ENCODE measurements at places on chromosomes 7 and 10.

DNA sequence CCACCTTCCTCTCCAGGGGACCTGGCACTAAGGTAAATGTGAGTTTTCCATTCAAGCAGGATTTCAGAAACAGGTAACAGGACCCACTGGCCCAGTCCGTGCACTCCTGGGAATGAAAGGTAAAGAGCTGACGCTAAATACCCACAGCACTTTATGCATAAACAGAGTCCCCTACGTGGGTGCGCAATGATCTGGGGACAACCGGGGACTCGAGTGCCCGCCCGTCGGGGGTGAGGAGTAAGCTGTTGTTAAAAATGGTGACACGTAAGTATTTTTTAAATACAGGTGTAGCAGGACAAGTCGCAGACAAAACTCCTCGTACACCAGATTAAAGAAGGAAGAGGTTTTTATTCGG lies 47.2 kb upstream of the PPP2R2D start:
- DNase-seq: no peak

- DNase-seq: no peak
These were observed 58.1 kb upstream of the TES start for GRCh38 chr7:116152276-116152675.

GRCh38 chr7:54253036-54253373 lies 289.2 kb upstream of the VSTM2A start:
- DNase-seq: no peak

DNA sequence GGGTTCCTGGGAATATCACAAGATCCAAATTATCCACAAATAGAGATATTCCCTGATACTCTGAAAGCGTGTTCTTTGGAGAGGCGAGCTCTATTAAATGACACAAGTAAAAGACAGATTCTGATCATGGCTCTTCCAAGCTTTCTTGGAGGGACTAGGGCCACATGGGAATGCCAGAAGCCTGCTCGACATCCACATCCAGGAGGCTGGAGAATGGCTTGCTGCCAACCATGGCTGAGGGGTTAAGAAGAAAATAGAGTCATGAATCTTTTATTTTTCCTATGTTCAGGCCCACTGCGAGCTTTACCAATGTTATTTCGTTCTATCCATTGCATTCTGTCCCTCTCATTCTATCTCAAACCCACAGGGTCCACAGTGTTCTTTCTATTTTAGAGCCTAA lies 1018.0 kb upstream of the CELF2 start:
- DNase-seq: no peak

- DNase-seq: no peak
These were observed 1.7 kb downstream of the OPALIN start for GRCh38 chr10:96357038-96357620.

- peak; percentile 74 for DNase-seq
These were observed 81.8 kb downstream of the PAX2 start for GRCh38 chr10:100826983-100827818.

- no peak for DNase-seq
These were observed 18.2 kb upstream of the GPNMB start for GRCh38 chr7:23228412-23228811.

- DNase-seq: no peak
These were observed 157.3 kb upstream of the BET1 start for GRCh38 chr7:94161476-94161875.

- DNase-seq: no peak
These were observed 358.2 kb upstream of the MEOX2 start for GRCh38 chr7:16044645-16045044.

DNA sequence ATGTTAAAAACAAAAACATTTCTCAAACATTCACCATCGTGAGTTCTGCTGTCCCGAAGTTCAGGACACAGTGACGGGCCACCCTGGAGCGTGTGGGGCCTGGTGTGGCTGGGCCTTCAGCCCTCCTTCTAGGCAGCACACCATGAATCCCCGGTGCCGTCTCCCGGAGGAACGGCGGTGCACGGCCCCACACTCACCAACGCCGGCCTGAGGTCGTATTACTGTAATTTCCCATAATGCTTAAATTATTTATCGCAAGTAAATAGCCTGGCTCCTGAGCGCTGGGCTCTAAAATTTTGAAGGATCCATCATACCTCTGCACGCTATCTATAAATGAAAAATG lies 1.4 kb downstream of the STK32C start:
- no peak for DNase-seq

DNA sequence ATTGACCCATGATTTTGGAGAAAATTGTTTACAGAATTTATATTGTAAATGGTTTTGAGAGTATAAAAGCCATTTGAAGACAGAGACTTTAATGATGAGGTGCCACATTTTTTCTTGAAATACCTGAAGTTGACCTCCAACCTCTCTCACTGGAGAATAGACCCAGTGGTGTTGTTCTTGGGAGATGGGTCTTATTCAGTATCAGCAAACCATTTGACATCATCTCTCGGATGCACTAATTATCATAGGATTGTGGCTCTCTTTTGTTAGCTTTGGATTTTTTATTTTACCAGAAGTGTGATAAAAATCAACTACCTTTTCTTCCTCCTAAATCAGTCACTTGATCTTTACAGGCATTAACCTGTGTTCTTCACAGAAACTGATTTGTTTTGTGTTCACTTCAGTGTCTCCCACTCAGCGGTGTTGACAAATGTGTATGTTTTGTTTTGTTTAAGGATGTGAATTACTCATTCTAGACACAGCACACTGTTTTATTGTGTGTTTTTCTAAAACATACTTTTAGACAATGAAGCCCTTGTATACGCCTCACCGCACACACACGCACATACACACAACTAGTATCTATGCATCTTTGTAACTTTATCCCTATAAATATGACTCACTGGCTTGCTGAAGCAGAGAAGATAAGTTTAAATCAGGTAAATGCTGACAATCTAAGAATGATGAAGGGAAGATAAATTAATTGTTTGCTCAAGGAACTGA lies 455.6 kb downstream of the INHBA start:
- DNase-seq: no peak

DNA sequence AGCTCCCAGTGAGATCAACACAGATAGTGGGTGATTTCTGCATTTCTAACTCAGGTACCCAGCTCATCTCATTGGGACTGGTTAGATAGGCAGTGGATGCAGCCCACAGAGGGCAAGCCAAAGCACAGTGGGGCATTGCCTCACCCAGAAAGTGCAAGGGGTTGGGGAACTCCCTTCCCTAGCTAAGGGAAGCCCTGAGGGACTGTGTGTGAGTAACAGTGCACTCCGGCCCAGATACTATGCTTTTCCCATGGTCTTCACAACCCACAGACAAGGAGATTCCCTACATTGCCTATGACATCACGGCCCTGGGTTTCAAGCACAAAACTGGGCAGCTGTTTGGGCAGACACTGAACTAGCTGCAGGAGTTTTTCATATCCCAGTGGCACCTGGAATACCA lies 62.8 kb downstream of the PPP1R3A start:
- DNase-seq: no peak

DNA sequence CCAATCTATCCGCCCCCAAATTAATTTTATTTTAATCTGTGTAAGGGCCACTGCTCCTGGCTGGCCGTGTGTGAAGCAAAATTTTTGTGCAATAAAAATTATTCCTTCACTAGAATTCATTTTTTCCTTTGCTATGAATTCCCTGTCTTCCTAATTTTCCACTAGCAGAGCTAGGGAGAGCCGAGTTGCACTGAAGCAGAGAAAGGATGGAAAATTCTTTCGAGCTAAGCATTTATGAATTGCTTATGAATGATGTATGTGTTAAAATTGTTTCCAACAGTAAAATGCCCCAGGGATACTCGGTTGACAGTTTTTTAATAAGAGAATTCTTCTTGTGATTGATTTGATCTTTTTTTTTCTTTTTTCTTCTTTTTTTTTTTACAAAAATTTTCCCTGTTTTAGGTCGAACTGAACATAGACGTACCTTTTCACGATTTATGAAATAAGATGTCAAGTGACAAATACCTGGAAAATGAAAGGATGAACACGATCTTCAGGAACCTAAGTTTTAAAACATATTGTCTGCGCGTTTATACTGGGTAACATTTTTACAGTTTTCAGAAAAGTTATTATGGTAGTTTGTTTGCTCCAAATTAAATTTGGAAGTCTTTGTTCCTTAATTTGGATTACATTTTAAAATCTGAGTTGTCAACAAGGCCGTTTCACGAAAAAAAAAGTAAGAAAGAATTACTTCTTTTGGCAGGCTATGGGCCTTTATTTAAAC lies 288.8 kb upstream of the NFE2L3 start:
- no peak for DNase-seq

- peak; percentile 54 for DNase-seq
These were observed 436 bp downstream of the GNB2 start for GRCh38 chr7:100673942-100674410.

DNA sequence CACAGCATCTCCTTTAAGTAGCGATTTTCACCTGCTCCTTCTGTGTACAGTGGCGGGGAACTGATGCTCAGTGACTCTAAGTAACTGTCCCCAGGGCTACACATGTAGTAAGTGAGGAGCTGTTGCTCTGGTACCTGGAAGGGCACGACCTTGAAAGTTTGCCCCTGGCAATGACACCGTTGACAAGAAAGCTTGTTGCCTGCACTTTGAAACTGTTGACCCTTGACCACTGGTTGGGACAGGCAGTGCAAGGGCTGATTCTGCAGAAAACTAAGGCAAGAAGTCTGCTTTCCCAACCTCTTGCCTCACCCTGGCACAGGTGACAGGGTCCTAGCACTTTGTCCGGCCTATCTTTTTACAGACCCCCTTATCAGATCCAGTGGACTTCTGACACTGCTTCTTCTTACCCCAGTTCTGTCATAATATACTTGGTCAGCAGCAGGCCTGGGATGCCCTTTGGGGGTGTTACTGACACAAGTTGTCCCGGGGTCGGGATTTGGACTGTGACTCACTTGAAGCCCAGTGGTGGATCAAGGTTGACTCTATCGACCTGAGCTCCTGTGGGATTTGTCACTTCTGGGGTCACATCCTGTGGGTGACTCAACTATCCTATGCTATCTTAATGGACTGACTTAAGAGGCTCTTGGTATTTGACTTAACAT lies 5.8 kb downstream of the ACSL5 start:
- DNase-seq: no peak

GRCh38 chr7:2022737-2023250 lies 210.0 kb downstream of the MAD1L1 start:
- no peak for DNase-seq

DNA sequence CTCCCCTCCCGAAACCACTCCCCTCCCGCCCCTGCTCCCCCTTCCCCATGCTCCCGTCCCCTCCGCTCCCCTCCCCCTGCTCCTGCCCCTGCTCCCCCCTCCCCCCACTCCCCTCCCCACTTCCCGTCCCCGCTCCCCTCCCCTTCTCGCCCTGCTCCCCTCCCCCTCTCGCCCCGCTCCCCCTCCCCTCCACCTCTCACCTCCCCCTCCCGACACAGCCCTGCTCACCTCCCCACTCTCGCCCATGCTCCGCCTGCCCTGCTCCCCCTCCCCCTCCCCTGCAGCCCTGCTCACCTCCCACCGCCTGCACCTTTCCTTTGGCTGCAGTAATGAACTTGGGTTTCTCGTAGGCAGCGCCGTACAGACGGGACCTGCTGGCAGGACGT lies 49.9 kb upstream of the NKX6-2 start:
- no peak for DNase-seq

GRCh38 chr7:110861163-110861562 lies 229.8 kb upstream of the LRRN3 start:
- no peak for DNase-seq

DNA sequence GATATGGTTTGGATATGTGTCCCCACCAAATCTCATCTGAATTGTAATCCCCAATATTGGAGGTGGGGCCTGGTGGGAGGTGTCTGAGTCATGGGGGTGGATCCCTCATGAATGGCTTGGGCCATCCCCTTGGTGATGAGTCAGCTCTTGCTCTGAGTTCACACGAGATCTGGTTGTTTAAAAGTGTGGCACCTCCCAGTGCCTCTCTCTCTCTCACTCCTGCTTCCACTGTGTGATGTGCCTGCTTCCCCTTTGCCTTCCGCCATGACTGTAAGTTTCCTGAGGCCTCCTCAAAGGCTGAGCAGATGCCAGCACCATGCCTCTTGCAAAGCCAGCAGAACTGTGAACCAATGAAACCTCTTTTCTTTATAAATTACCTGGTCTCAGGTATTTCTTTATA lies 4.8 kb upstream of the GCK start:
- no peak for DNase-seq

GRCh38 chr7:74023092-74023536 lies 4.9 kb upstream of the ELN start:
- peak; percentile 56 for DNase-seq

GRCh38 chr7:95609277-95609971 lies 13.1 kb upstream of the PDK4 start:
- DNase-seq: peak; percentile 87

DNA sequence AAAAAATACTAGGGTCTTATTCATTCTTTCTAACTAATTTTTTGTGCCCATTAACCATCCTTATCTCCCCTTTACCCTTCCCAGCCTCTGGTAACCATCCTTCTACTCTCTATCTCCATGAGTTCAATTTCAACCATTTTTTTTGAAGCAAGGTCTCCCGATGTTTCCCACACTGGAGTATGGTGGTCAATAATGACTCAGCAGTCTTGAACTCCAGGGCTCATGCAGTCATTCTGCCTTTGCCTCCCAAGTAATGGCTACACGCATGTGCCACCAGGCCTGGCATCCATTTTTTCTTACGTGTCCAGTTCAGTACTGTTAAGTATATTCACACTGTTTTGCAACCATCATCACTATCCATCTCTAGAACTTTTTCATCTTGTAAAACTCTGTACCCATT lies 60.4 kb downstream of the CYTH3 start:
- DNase-seq: no peak

GRCh38 chr7:97215556-97215955 lies 98.1 kb downstream of the SDHAF3 start:
- no peak for DNase-seq

- no peak for DNase-seq
These were observed 11.1 kb upstream of the VIM start for GRCh38 chr10:17216901-17217395.
